ENCODE measurements at places on chromosomes 2 and 18. TPM values are rescaled to one million over a fixed set of nuclear protein-coding genes. Genes with fewer than 3 reads are reported as not detected.

Gene LYG1
- total RNA-seq: 1.9 TPM

Gene CPLX4
- total RNA-seq: not detected

Gene C2orf66
- total RNA-seq: 0.23 TPM

Gene CCL20
- not detected for total RNA-seq

Gene OTOS
- total RNA-seq: not detected

- no peak overlapping the region for H3K4me3 ChIP-seq
- peaks cover 6% of the 10 kb centered on the region for H3K4me1 ChIP-seq
- H3K27me3 ChIP-seq: no peaks in the 10 kb centered on the region
- DNase-seq: no peak
- H3K27ac ChIP-seq: no peak overlapping the region
These were observed 40.7 kb downstream of the KLHL14 start for GRCh38 chr18:32732165-32732564.

DNA sequence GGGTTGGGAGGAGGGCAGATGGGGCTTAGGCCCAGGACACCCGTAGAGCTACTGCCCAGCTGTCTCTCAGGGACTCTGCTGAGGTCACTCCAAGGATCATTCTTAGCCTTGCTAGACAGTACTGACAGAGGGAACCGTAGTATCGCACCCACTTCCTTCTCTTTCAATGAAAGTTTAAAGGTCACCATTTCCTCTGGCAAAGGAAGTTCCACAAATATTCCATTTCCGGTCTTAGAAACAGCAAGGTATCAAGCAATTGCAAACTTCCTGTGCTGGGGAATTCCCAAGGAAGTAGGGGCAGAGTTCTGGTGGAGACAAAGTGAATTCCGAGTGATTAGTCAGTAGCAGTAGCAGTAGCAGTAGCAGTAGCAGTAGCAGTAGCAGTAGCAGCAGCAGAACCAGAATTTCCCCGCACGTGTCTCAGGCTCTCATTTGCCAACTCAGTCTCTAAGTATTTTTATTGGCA lies 24.7 kb downstream of the IL1B start:
- H3K4me1 ChIP-seq: peaks cover 42% of the 10 kb centered on the region
- H3K27me3 ChIP-seq: no peaks in the 10 kb centered on the region
- H3K27ac ChIP-seq: peak overlapping the region; percentile 88
- DNase-seq: no peak
- no peak overlapping the region for H3K4me3 ChIP-seq

DNA sequence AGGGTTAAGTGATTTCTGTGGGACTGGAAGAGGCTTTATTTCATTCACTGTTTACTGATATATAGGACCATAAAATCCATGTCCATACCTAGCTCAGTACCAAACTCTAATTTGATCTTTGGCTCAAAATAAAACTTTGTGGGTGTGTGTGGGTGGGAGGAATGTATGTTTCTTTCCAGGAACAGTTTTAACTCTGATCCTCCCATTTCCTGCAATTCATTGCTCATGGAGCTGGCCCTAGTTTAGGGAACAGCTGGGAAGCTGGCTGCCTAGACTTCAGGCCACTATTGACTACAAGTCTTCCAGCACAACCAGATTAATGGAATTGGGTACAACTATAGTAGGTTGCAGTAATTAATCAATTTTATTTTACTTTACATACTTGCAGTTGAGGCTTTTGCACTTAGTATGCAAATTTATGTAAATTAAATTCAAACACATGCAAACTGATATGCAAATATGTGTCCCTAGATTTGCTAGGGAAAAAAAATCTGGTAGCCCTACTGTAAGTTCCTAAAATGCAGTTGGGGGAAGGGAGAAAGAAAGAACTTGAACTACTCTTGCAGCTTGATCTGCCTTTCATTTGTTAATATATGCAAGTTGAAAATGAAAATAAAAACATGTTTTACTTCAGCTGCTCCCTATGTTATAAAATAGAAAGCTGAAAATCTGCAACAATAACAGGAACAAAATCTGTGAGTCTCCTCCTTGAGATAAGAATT lies 1070.3 kb upstream of the CELF4 start:
- H3K4me3 ChIP-seq: no peak overlapping the region
- no peaks in the 10 kb centered on the region for H3K27me3 ChIP-seq
- DNase-seq: no peak
- peaks cover 3% of the 10 kb centered on the region for H3K36me3 ChIP-seq
- H3K4me1 ChIP-seq: no peaks in the 10 kb centered on the region

- peaks cover 9% of the 10 kb centered on the region for H3K4me1 ChIP-seq
- DNase-seq: no peak
- H3K27me3 ChIP-seq: no peaks in the 10 kb centered on the region
- peaks cover 2% of the 10 kb centered on the region for H3K36me3 ChIP-seq
- H3K4me3 ChIP-seq: no peak overlapping the region
These were observed 468.3 kb upstream of the GYPC start for GRCh38 chr2:126187668-126188067.

GRCh38 chr2:85718009-85718391 lies 23.8 kb downstream of the GNLY start:
- peaks cover 12% of the 10 kb centered on the region for H3K4me1 ChIP-seq
- H3K4me3 ChIP-seq: no peak overlapping the region
- no peak overlapping the region for H3K27ac ChIP-seq
- DNase-seq: no peak

- no peak overlapping the region for H3K27ac ChIP-seq
- peaks cover 10% of the 10 kb centered on the region for H3K36me3 ChIP-seq
- no peak overlapping the region for H3K4me3 ChIP-seq
- H3K27me3 ChIP-seq: no peaks in the 10 kb centered on the region
- DNase-seq: no peak
These were observed 9.7 kb downstream of the UXS1 start for GRCh38 chr2:106184394-106184793.

GRCh38 chr18:46461993-46462392 lies 195.0 kb downstream of the LOXHD1 start:
- no peak for DNase-seq
- H3K4me1 ChIP-seq: peaks cover 55% of the 10 kb centered on the region
- H3K27me3 ChIP-seq: peaks cover 3% of the 10 kb centered on the region
- H3K36me3 ChIP-seq: peaks cover 8% of the 10 kb centered on the region
- no peak overlapping the region for H3K27ac ChIP-seq
- H3K4me3 ChIP-seq: no peak overlapping the region

DNA sequence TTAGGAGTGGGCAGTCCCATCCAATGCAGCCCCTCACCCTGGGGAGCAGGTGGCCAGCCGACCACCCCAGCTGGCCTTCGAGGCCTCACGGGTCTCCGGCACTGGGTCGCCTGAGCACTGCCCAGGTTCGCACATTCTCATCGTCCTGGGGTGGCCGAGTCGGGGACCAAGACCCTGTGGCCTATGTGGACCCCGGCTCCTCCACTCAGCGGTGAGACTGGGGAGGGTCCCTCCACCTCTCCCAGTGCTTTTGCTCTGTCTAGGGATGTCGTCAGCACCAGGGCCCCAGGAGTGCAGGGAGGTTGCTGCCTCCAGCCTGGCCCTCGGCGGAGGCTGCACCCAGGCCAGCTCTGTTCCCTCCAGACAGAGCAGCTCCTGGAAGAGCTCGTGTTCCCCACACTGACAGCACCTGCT lies 89.6 kb downstream of the TPO start:
- H3K4me3 ChIP-seq: no peak overlapping the region
- H3K27ac ChIP-seq: no peak overlapping the region
- no peak for DNase-seq
- H3K27me3 ChIP-seq: no peaks in the 10 kb centered on the region

DNA sequence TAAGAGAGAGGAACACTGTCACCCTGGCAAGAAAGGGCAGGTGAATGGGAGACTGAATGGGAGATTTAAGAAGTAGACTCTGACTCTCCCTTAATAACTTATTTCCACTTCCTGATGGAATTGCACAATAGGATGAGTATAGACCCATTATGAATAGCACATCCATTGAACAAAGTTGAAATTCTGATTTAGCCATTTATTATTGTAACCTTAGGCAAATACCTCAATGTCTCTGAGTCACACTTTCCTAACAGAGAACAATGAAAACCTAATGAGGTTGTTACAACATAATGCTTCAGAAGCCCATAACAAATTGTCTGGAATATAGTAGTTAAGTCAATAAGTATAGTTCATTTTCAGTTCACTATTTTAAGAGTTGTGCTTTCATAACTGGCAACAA lies 78.9 kb downstream of the NRXN1 start:
- no peak overlapping the region for H3K27ac ChIP-seq
- no peak overlapping the region for H3K4me3 ChIP-seq
- H3K27me3 ChIP-seq: no peaks in the 10 kb centered on the region
- H3K36me3 ChIP-seq: no peaks in the 10 kb centered on the region

GRCh38 chr18:67692811-67693210 lies 176.3 kb upstream of the DSEL start:
- DNase-seq: no peak
- no peaks in the 10 kb centered on the region for H3K36me3 ChIP-seq
- no peak overlapping the region for H3K4me3 ChIP-seq
- no peaks in the 10 kb centered on the region for H3K4me1 ChIP-seq
- no peak overlapping the region for H3K27ac ChIP-seq

DNA sequence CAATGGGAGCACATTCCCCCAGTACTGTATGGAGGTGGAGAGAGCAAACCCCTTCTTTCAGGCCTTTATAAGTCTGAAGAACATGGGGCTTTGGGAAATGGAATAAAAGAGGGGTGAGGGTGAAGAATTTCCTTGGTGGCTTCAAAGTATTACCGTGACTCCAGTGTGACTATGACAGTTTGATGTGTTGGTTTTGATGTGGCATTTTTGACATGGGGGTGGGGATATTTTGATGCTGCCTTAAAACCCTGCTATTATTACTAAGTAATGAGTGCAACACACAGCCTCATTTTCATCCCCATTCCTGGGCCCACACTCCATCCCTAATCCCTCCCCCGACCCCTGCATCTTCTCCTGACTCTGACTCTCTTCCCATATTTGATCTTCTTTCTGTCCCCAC lies 23.6 kb downstream of the QPCT start:
- H3K27ac ChIP-seq: no peak overlapping the region
- DNase-seq: no peak
- no peak overlapping the region for H3K4me3 ChIP-seq
- no peaks in the 10 kb centered on the region for H3K27me3 ChIP-seq
- no peaks in the 10 kb centered on the region for H3K4me1 ChIP-seq

DNA sequence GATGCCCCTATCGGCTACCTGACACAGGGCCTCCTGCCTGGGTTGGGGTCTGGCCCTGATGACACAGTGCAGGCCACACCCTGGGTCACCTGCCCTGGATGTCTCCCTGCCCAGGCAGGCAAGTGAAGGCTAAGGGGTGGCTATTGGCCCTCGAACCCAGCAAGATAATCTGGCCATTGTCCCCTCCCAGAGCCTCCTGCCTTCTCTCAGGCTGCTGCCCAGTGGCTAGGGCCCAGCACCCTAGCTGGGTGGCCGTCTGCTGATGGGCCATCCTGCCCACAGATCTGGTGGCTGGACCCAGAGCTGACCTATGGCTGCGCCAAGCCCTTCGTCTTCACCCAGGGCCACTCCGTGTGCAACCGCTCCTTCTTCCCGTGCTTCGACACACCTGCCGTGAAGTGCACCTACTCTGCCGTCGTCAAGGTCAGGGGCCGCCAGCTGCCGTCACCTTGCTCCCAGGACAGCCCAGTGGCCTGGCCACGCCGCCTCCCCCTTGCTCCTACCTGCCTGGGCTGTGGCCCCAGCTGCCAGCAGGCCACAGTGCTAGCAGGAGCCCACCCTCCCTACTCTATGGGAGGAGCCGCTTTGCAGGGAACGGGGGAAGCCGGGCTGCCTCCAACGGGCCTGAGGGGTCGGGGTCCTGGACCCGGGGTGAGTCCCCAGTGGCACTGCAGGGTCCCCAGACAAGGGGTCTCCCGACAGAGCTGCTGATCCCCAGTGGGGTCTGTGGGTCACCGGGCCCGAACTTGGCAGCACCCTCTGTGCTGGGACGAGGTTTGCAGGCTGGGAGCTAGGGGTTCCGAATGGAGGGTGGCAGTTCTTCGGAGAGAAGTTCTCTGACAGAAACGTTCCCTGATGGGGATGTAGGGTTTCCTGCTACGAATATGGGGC lies 4.1 kb downstream of the RNPEPL1 start:
- H3K27ac ChIP-seq: no peak overlapping the region
- no peak for DNase-seq
- no peaks in the 10 kb centered on the region for H3K36me3 ChIP-seq
- H3K4me3 ChIP-seq: peak overlapping the region; percentile 15
- peaks cover 4% of the 10 kb centered on the region for H3K27me3 ChIP-seq
